ENCODE measurements at places on chromosomes 7 and 10.

GRCh38 chr10:54194806-54195205 is 606.2 kb downstream of the PCDH15 start:
- DNase-seq: no peak

- no peak for DNase-seq
Observed at GRCh38 chr10:128116851-128117615, 9.2 kb downstream of the MKI67 start.

DNA sequence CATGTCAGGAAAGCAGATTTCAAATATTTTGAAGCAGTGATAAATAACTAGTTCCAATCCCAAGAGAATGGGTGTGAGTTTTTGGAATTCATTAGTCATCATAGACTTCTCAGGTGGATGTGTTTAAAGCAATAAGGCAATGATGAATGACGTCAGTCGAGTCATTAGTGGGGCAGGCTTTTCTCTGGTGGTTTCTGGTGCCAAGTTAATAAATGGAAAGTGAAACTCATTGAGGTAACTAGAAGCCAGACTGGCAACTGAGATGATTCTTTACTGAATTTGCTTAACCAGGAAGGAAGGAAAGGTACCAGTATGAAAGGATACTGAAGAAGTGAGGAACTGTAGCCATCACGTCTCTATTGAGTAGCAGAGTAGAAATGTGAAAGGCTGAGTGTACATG is 311.0 kb downstream of the GPAM start:
- DNase-seq: no peak

- DNase-seq: no peak
Observed at GRCh38 chr7:99693427-99694200, 13.8 kb upstream of the CYP3A5 start.

DNA sequence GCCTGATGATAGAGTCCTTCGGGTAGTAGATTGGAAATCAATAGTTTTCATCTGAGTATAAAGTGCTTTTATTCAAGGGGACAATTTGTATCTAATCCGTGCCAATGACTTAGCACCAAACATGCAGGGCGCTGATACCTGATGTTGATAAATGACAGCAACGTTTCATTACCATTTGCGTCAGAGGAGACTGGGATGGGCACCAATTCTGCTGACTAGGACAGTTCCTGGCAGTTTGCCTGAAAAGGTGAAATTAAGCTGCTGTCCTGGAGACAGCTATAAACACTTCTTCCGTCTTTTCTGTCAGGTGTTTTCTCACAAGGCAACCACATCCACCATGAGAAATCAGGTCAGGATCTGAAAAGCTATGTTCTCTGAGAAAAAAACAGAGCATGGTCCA is 1136.4 kb downstream of the TYW1 start:
- no peak for DNase-seq

DNA sequence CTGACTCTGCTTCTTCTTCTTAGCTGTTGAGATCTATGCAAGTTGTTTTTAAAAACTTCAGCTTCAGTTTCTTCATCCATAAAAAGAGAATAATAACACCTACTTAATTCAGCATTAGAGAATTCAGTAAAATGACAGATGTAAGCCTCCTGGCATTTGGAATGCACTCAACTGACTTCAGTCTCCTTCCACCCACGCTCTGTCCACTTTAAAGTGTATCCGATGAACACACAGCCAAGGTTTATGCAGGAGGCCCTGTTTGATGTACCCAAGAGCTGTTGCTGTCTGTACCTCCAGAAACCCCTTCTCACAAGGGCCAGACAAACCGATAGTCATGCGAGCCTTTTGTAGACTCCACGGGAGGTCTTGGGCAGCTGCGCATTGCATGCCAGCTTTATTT is 27.1 kb upstream of the SLC35B4 start:
- no peak for DNase-seq

DNA sequence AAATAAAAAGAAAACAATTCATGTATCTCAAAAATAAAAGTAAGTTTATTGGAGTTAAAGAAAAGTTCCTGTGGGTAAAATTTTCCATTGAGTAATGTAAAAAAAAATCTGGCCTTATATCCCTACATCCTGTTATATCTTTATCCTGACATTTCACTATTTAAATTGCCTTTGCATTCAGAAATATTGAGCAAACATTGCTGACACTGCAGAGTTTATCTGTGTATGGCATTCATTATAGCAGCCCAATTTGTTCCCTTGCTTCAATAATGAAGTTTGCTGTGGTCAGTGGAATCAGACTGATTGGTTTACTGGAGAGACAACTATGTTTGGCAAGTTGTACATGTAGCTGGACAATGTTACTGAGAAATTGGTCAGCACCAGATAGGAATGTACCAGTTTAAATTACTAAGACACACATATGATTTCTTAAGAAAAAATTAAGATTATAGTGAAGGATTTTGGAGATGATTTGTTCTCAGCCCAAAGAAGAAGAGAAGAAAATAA is 271.7 kb downstream of the ANKRD7 start:
- DNase-seq: no peak

GRCh38 chr10:75776738-75777504 is 345.5 kb downstream of the LRMDA start:
- no peak for DNase-seq

DNA sequence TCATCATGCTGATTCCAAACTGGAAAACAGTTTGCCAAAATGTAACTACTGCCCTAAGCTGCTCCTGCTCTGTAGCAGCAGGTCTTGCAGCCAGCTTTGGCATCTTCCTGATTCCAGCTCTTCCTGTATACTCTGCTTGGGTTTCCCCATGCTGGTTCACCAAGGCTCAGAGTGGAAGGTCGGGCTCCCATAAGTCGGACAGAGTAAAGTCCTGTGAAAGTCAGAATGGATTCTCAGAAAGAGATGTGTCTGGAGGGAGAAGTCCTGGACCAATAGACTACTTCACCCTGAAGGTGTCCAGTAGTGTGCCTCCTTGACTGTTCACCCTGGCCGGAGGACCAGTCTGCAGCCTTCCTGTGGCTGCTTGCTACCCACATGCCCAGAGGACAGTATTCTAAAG is 93.8 kb downstream of the STRA8 start:
- no peak for DNase-seq

DNA sequence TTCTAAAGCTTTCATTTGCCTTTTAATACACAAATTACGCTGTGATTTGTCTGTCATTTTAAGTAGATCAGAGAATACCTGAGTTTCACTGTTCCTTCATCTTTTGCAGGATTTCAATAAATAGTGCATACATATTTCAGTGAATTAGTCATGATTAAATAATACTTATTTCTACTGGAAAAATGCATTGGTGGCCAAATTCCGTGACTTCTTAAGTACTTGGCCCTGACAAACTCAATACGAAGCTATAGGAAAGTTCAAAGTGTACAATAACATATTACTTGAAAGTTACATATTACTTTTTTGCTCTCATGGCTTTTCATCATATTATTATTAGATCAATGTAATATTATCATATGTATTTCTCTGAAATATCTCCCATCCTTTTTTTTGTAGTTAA is 16.1 kb upstream of the PLXDC2 start:
- no peak for DNase-seq
